ENCODE measurements at places on chromosomes 2 and 18.

GRCh38 chr2:136141510-136142149 lies 23.7 kb upstream of the CXCR4 start:
- DNase-seq: no peak

DNA sequence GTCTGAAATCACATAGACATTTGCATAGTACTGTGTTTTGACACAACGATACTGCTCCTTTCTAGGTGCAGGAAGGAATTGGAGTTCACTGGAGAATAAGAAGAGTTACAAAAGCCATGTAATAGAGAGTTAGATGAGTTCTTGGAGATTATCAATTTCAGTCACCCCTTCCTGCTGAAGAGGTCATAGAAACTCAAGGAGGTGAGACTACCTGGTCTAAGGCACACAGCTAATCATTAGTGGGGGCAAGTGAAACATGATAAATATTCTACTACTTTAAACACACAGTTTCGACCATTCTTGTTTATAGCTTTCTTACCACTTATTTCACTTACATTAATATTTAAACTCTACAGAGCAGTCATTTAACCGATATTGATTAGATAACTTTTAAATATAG lies 286.9 kb upstream of the NXPH2 start:
- no peak for DNase-seq

DNA sequence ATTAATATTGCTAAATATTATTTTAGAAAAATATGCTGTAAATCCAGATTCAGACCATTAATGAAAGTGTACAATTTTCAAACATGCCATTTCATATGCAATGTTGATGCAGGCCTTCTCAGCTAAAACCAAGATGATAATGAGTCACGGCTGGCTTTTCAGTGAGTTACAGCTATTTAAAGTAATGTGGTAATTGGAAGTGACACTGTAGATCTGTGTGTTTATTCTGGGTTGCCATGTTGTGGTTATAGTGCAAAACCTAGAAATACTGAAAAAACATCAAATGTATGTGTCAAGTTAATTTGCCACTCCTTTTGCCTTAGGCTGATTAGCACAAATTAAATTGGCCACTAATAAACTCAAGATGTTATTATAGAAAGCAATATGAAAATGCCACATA lies 506.6 kb downstream of the ERBB4 start:
- DNase-seq: no peak

DNA sequence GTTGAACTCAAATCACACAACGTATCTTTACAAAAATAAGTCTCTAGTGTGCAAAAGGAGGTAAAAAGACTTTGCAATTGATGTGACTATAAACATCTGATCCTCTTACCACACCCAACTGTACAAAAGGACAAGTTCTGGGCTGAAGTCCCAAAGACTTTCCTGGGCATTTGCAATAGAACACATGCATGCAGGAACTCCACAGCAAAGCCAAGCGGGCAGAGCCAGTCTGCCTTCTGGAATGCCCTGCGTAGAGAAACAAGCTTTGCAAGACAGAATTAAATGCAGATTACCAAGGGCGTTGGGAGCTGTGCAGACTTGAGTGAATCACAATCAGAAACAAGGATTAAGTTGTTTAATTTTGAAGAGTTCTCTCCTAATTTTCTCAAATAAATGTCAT lies 208.4 kb upstream of the ZNF521 start:
- DNase-seq: no peak

DNA sequence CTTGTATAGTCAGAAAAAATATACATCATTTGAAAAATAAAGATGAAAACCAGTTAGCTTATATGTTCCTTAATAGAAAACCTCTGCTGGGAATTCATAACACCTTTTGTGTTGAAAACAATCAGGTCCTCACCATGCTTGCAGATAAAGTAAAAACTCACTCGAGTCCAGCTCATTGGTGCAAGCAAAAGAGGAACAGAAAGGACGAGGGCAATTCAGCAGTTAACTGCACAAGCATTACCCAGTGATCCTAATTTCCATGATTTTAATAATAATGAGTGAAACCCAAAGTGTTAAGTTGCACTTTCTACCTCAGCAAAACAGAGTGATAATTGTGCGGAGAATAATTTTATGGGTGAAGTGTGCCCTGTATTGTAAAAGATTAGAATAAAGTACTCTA lies 839.9 kb downstream of the BCL11A start:
- DNase-seq: no peak

GRCh38 chr2:203440671-203441070 lies 94.4 kb downstream of the RAPH1 start:
- DNase-seq: no peak

DNA sequence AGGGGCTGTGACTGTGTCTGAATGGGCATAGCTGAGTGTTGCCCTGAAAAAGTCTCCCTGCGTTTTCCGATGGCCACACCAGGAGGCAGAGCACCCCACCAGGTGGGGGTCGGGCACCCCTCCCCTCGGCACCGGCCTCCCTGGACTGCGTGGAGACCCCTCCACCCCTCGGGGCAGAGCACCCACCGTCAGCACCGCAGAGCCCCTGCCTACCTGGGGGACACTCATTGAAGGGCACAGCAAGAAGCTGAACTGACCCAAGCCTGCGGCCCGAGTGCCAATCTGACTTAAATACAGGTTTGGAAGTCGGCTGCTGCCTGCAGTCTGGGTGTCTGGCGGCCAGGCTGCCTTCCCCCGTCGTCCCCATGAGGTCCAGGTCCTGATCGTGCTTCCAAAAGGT lies 69.9 kb downstream of the KCNG2 start:
- DNase-seq: no peak

DNA sequence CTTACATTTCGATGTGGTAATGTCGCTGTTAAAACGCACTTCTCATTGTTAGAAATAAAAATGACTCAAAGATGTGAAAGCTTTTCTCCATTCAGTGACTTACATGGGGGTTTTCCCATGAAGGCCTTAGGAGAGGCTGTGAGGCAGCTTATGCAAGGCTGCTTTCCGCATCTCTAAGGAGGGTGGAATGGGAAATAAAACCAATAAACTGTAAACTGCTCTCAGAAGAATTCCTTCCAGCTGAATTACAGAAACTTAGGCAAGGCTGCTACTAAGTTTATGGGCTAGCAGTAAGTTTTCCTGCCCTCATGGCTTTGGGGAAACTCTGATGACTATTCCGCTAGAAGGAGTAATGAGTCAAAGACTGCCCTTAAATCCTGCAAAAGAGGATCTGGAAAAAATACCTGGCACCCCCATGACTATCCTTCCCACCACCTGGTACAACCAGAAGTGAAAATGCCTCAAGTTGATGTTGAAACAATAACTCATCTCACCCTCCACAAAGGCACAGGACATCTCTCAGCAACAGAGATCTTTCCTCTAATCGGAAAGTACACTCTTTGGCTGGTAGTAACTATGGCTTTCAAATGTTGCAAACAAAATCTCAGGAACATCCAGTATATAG lies 97.7 kb upstream of the SMAD7 start:
- DNase-seq: no peak

GRCh38 chr2:216944733-216945132 lies 84.9 kb upstream of the TNP1 start:
- no peak for DNase-seq

DNA sequence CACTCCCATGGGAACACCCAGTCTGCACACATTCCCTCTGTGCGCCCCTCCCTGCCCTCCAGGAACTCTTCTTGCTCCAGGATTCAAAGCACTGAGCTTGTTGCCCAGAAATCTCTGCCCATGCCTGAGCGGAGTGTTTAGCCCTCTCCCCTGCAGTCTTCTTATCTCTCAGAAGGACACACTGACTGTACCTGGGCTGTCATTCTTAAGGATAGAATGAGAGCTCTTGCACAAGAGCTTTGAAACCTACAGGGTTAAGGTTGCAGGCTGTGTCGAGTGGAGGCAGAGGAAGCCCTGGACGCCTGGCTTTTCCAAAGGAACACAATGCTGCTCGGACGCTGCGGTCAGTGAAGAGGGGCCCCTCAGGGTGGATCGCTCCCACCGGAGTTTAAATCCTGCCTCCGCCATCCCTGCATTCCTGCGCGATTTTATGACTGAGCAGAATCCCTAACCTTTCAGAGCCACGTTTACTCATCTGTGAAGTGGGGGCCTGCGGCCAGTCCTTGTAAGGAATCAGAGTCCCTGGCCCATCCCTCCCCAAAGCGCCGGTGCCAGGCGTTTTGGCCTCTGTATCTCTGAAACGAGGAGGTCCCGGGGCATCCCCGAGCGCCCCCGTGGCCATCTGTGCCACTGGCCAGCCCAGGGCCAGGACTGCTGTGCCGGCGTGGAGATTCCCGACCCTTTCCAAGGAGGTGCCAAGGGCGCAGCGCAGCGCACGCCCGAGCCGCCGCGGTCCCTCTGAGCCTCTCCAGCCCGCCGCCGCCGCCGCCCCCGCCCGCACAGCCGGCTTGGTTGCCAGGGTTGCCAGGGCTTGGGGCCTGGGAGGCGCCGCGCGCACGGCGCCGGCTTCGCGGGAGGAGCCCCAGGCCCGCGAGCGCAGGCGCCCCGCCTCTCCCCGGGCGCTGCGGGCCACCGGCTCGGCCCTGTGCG lies 58.9 kb downstream of the FAM168B start:
- DNase-seq: no peak

DNA sequence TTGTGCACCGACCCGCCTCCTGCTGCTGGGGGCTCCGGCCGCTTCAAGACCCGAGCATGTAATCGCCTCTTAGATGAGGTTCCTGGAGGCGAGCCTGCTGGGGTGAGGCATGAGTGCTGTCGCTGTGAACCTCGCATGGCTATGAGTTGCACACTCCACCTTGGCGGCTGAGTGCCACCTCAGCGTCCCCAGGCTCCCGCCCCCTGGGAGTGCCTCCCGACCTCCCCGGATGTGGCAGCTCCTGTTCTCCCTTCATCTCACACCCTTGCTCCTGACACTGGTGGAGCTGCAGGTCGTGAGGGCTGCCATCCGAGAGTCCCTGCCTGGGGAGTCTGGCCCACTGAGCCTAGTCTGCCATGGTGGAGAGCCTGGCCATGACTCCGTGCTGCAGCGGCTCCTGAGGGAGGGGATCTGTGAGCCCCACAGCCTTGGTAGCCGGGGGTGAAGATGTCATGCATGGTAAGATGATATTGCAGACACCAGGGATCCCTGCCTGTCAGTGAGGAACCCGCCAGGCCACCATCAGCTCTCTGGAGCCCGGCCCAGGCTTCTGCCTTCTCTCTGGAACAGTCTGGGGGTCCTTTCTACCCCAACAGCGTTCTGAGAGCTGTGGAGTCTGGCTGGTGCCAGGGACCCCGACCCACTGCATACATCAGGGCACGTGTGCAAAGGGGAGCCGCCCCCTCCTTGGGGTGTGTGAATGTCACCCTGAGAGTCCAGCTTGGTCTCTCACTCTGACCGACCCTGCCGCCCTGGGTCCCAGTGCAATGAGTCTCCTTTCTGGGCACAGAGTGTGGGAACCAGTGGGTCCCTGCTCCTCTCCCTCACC lies 61.6 kb upstream of the HS6ST1 start:
- no peak for DNase-seq

DNA sequence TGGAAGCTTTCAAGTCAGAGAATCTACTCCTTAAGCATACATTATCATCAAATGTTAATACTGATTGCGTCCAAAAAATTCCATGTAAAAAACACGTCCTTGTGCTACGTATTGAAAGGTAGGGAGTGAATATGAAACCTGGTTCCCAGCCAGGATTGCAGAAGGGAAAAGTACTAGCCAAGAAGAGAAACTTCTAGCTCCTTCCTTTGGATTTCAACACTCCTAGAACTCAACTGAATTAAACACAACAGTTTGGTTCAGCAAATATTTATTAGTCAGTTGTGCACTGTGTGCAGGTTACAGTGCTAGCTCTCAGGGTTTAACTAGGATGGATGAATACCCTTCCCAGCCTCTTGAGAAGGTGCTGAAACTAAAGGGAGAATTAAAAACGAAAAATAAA lies 33.9 kb upstream of the FHL2 start:
- DNase-seq: no peak

- DNase-seq: no peak
Measured at GRCh38 chr2:83016343-83017110, 1442.6 kb downstream of the SUCLG1 start.

DNA sequence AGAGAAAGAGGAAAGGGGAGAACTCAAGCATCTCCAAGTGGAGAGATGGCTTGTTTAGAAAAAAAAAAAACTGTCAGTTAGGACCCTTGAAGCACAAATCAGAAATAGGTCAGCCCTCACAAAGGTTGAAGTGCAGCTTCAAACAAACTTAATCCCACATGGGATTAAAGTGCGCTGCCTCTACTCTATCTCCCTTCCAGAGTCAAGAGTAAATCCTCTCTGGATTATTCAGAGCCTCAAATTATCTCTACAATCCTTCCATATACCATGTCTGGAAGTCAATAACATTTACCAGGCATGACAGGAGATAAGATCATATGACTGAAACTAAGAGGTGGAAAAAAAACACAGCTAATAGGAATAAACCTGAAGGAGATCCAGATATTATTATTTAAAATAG lies 69.8 kb downstream of the SMAD7 start:
- no peak for DNase-seq

DNA sequence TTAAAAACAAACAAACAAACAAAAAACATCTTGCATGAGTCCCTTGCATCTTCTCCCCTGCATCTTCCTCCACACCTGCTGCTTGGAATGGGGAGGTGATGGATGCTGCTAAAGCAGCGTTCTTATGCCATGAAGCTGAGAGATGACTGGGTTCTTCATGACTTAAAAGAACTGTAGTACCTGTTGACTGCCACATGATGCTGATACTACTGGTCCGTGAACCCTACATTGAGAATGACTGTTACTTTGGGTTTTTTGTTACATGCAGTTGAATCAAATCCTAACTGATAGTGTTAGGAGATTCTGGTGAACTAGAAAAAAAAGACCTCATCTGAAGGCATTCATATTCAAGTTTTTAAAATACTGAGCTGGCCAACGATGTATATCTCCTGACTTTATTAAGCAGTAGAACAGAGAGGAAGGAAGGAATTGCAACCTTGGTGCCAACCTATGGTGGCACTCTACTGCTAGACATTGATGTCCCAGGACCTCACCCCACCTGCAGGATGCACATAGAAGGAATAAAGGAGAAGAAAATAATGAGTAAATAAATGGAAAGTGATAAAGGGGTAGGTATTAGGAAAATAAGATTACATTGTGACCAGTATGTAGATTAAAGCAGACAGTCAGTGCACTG lies 63.2 kb upstream of the SPAG16 start:
- no peak for DNase-seq

- DNase-seq: no peak
Measured at GRCh38 chr2:29810956-29811355, 110.4 kb downstream of the ALK start.

- DNase-seq: no peak
Measured at GRCh38 chr2:218259099-218259961, 1.5 kb upstream of the GPBAR1 start.

GRCh38 chr2:233311241-233311926 lies 3.8 kb downstream of the SAG start:
- DNase-seq: no peak

- DNase-seq: no peak
Measured at GRCh38 chr2:133477616-133477990, 90.7 kb downstream of the NCKAP5 start.

Data from GM18507 (cell line).